Cortex of kidney (tissue), 1 donor: ENCODE measurements at places on chromosomes 6 and 20.

DNA sequence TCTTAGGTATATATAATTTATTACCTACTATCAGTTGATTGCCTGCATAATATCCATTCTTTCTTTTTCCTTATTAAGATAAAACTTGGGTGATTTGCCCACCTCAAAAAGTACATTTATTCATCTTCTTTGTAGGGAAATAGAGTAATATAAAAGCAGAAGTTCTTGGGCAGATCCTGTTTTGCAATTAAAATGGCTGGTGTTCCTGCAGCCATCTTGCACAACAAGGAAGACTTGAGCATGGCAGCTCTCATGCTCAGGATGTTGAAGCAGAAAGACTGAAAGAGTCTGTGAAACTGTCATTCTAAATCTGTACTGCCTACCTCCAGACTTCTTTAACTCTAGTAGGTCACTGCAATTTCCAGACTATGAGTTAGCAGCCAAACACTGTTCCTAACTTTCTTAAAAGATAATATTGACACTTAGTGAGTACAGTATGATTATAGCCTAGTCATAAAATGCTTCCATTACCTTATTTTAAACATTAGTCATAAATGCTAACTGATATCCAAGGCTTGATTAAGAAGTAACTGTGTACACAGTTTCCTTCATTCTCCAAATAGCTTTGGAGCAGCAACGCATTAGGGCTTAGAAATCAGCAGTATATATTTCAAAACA, 24.6 kb upstream of the HTR1B start:
- no peak for DNase-seq

GRCh38 chr6:66184091-66184490, 477.1 kb upstream of the EYS start:
- no peak for DNase-seq

- no peak for DNase-seq
These were observed 23.9 kb upstream of the TOP1 start for GRCh38 chr20:41004531-41005360.

GRCh38 chr6:14089224-14089623, 28.3 kb upstream of the CD83 start:
- DNase-seq = no peak

GRCh38 chr6:86706449-86706848, 230.9 kb upstream of the HTR1E start:
- DNase-seq = no peak

DNA sequence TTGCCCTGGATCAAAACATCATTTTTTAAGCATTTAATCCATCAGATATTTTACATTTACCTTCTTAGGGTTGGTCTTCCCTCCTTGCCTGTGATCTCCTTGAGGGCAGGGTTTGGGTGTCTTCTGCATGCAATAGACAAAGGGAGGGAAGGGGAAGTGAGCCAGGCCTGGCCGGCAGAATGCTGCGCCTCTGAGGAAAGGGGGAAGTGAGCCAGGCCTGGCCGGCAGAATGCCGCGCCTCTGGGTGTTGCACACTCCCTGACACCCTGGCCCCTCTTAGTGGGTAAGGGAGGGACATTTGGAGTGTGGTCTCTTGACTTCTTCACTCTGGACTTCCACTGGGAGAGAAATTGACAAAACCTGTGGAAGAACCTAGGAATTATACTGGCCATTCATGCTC, 12.4 kb downstream of the PSMF1 start:
- no peak for DNase-seq

- no peak for DNase-seq
These were observed 104.0 kb downstream of the MKKS start for GRCh38 chr20:10330071-10330470.

GRCh38 chr6:137832110-137832509, 34.9 kb upstream of the TNFAIP3 start:
- DNase-seq = no peak

DNA sequence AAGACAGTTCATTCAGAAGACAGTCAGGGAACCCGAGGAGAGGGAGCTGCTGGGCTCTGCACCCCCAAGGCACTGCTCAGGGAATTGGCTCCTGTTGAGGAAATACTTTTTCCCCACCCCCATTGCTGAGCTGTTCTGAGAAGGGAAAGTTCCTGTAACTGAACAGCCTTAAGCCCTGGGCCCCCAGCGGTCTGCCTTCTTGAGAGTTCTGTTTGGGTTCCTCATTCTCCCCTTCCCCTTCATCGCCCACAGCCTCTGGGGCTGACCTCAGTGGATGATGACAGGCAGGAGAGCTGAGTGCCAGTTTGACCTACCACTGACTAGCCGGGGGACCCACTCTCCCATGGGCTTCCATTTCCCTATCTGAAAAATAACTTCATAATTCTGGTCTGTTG, 10.7 kb downstream of the HCK start:
- DNase-seq = no peak

DNA sequence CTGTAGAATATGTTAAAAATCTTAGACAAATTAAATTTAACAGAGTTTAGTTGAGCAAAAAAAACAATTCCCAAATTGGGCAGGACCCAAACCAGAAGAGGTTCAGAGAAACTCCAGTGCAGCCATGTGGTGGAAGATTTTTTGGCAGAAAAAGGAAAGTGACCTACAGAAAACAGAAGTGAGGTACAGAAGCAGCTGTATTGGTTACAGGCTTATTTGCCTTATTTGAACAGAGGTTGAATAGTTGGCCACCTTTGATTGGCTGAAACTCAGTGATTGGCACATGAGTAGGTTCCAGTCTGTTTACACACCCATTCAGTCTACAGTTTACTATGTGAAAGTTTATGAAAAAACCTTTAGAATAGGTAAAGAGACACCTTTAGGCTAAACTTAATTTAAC, 110.9 kb upstream of the LAMP5 start:
- DNase-seq = no peak

GRCh38 chr6:139519571-139520031, 145.2 kb upstream of the CITED2 start:
- DNase-seq = no peak

DNA sequence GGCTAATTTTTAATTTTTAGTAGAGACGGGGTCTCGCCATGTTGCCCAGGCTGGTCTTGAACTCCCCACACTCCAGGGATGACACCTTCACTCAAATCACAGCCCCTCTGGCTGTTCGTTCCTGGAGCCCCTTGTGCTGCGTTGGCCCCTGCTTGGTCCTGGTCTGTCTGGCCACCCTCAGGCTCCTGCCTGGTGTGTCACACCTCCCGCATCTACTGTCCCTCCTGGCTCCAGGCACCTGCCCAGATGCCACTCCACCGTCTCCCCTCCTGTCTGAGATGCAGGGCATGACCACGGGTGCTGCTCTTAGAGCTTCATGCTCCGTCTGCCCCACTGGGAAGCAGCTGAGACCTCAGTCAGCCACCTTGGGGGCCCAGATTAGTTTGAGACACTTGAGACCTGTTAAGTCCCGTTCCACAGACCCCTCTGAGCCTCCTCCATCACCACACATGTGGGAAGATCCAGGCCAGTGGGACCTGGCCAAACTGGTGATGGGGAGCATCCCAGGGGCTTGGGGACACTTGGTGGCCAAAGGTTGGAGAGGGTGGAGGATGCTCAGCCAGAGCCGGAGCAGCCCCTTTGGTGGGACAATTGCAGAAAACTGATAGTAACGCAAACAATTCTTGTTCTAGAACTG, 21.9 kb upstream of the NPBWR2 start:
- DNase-seq = no peak

GRCh38 chr6:143160439-143161220, 99.9 kb downstream of the AIG1 start:
- no peak for DNase-seq

GRCh38 chr20:36950414-36951197, 902 bp downstream of the SAMHD1 start:
- DNase-seq = no peak

- DNase-seq = no peak
These were observed 2.9 kb upstream of the LY6G6D start for GRCh38 chr6:31712296-31712695.

- no peak for DNase-seq
These were observed 138.6 kb downstream of the CEBPB start for GRCh38 chr20:50328996-50329898.

- DNase-seq = no peak
These were observed 298.4 kb upstream of the MOCS1 start for GRCh38 chr6:40232698-40233097.

DNA sequence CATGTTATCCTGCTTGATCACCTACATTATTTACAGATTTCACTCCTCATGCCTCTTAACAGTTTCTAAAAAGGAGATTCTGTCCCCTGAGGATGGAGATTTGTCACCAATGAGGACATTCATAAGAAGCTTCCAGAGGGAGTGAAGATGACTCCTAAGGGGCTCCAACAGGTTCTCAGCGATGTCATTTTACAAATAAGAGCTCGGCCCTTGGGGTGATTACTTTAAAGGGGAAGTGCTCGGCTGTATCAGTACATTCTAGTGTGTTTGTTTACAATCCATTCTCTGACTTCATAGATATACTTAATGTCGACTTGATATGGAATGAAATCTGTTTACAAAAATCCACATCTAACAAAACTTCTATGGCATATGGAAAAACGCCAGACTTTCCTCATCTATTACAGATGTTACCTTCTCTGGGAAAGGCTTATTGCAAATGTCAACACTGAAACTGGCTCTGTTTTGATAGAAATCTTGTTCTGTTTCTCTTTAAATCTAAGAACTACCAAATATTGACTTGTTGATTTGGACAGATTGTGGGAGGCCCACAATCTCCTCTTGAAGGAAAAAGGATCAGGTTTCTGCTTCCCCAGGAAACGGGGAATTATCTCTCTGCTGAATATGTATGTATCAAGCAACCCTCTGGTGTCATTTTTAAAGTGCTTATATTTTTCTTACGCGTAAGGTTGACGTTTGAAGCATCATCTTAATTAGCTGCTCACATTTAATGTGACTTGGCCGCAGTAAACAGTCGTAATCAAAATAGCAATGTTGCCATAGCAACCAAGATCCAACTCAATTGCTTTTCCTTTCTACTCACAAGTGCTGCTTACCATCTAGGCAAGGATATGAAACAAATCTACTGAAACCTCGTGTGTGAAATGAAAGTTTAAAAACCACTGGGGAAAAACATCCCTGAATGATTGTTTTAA, 95.7 kb downstream of the SHLD1 start:
- no peak for DNase-seq

- DNase-seq = no peak
These were observed 3.7 kb downstream of the POU3F2 start for GRCh38 chr6:98838032-98838431.

GRCh38 chr6:9504191-9504590, 910.7 kb downstream of the TFAP2A start:
- no peak for DNase-seq

- no peak for DNase-seq
These were observed 1.4 kb downstream of the ZNF512B start for GRCh38 chr20:63968136-63968927.

DNA sequence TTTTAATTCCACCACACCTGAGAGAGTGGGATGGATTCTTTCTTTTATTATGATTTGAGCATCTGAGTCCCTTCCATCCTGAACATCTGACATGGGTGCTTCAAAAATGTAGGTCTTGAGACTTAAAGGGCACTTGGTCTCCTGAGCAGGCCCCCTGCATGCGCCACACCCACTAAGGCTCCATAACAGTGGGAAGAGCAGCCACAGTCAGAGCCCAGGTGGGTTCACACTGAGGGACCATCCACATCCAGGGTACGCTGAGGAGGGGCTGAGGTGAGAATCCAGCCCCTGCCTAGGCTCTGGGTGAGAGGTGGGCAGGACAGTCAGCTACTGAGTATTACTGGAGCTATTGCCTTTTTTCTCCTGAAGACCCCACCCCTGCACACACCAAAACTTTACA, 42.7 kb downstream of the HLA-A start:
- no peak for DNase-seq

DNA sequence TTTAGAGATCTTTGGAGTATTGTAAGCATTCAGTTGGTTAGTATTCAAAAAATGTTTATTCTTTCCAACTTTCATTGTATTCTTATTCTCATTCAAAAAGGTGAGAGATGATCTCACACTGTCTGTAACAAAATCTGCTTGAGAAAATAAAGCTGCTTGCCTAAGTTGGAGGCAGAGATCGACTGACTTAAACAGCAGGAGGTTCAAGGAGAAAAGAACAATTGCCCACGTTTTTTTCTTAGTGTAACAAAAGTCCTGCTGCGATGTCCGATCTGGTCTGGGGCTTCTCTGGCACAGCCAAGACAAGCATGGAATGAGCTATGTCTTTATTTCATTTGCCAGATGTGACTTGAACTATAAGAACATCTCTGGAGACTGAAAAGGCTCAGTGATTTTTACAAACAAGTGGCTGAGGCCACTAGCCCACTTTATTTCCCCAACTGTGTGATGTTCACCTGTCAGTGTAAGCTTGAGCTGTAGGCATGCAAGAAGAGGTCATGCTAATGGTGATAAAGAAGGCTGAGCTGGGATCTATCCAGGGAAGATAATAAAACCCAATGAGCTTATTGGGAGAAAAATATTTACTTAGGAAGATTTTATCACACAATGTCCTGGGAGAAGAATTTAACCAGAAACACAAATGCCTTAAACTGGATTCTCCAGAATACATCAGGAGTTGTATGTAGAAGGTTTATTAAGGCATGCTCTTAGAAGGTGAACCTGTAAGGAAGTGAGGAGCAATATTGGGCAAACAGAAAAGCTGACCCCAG, 580.1 kb upstream of the BTBD3 start:
- DNase-seq = no peak

DNA sequence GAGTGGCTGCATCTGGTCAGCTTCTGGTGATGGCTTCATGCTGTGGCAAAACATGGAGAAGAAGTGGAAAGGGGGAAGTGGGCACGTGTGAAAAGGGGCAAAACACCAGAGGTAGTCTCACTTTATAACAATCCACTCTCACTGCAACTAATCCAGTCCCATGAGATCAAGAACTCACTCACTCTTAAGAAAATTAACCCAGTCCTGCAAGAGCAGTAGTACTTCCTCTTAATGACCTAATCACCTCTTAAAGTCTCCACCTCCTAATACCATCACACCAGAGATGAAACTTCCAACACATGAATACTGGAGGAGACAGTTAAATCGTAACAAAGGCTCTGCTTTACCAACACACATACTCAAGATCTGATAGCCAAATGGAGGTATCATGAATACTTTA, 152.6 kb downstream of the THEMIS start:
- DNase-seq = no peak

DNA sequence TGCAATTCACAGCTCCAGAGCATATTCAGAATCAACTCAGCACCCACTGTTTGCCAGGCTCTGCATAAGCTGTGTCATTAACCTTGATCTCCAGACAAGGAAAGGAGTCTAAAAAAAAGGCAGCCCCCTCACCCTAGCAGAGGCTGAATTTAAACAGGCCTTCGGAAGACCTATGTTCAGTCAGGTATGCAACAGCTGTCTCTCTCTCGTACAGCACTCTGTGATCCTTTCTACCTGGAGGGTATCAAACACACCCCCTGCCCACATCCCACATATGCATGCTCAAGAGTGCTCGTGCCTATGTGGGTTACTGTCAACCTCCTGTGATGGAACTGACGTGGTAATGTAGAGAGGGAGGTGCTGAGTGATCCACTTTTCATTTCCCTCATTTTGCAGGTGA, 8.5 kb downstream of the PLAGL2 start:
- DNase-seq = no peak

DNA sequence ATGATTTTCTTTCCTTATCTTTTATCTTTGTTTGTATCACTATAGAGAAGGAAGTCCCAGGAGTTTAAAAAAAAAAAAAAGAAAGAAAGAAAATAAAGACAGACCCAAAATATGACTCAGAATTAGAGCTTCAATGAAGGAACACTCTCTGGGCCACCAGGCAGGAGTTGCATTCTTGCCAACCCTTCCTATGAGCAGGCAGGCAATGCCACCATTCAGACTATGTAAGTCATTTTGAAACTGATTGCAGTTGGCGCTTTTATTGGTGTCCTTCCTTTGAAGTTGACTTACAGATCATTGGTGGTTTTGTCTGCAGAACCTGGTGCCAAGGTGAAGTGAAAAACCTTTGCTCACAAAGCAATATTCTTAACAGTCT, 50.3 kb downstream of the MYB start:
- DNase-seq = no peak
